NCI-H446 (cell line): ENCODE measurements at places on chromosomes 7 and 10.

- DNase-seq: no peak
These were observed 6.6 kb downstream of the LAT2 start for GRCh38 chr7:74216361-74216761.

DNA sequence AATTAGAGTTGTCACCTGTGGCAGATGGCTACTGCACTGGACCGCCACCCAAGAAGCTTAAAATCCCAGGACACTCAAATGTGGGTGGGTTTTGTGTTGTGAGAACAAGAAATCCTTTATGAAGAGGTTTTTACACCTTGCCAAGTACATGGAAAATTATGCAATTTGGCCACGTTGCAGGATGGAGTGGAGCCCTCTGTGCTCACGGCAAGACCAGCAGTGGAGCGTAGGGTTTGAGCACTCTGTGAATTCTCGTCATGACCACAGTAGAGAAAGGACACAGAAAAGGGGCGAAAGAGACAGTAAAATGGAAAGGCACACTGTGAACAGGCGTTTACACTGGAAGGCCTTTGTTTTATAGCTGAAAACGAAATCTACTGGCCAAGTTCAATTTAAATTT is 222.6 kb downstream of the ADARB2 start:
- DNase-seq: no peak

GRCh38 chr10:86344281-86344680 is 22.3 kb downstream of the GRID1 start:
- no peak for DNase-seq

GRCh38 chr7:83038787-83039186 is 123.9 kb downstream of the PCLO start:
- no peak for DNase-seq

GRCh38 chr7:155193716-155194115 is 104.0 kb upstream of the INSIG1 start:
- no peak for DNase-seq
